ENCODE measurements at places on chromosomes 11 and 22.

DNA sequence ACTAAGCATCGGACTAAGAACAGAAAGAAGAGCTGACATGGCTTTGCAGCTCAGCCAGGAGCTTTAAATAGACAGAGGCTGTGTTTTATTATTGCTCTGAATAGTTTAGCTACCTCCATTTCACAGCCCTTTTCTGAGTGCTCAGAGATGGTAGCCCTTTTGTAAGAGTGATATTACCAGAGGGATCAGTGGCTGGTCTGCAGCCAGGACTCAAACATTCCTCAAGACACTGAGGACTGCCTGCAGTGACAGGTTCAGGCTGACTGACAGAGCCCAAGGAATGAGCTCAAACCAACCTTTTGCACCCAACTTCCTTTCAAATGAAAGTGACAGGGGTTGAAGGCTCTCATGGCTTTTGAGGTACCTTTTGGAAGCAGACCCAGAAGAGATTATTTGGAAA lies 189.0 kb downstream of the DDX10 start:
- DNase-seq: no peak

DNA sequence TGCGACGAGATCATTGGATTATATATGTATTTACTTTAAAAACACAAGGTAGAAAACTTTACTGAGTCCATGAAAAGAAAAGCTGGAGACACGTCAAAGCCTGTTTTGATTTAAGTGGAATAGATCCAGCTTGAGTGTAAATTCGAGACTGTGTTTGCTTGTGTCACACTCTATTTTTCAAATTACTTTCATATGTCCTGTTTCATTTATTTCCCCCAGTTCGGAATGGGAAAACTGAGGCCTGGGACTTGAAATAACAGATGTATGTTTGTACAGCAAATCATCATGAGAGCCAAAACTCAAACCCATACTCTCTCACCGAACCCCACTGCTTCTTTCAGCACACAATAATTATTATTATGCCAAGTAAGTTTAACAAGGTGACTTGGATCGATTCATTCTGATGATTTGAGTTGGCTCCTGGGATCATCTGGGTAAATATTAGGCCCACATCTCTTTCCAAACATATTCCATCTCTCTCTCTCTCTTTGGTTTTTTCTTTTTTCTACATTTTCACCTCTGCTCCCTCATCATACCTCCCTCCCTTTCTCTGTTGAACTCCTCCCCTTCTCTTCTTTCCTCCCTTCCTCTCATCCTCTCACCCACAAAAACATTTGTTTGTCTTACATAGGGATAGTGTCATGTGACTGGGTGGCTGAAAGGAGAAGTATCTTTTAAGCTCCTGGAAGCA lies 21.2 kb downstream of the FZD4 start:
- DNase-seq: no peak

DNA sequence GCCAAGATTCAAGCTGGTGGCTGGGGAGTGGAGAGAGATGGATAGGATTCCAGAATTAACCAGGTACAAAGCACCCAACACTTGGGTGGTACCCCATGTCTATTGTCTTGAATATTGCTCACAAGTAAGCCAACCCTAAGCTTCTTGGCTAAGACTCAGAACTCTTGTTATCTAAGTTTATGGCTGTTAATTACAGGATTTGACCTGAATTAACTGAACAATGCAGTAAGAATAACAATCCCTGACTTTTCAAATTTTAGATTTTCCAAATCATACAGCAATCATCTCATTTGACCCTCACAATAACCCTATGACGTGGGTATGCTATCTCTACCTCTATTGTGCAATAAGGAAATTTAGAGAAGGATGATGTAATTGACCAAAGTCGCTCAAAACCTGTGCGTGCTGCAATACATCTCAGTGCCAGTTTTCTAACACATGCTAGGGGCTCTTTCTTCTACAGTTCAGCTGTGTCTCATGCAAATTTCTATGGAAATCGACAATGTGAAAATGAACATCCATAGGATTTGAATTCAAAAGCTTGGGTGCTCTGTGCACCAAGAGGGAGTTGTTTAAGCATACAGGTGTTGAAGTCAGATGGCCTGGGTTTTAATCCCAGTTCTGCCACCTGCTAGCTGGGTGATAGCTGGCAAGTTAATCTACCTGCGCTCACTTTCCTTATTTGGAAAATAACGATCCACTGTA lies 40.1 kb upstream of the APLNR start:
- no peak for DNase-seq

GRCh38 chr11:129861702-129862522 lies 33.5 kb downstream of the NFRKB start:
- DNase-seq: peak; percentile 43

DNA sequence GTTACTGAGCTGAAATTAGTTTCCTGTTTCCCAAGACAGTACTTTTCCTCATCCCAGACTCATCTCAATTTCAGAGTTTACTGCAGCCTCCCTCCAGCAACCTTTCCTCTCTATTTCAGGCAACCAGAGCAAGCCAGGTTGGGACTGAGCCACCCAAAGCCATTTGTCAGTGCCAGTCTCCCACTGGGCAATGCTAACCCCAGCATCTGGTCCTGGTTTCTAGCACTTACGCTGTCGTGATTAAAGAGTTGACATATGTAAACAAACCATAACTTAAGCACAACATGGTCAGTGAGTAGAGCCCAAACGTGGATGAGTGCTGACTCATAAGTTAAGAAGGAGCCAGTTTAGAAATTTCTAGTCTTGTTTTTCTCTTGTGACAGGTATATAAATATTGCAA lies 119.6 kb upstream of the BLID start:
- DNase-seq: no peak

- DNase-seq: no peak
Observed at GRCh38 chr11:35539256-35539655, 13.8 kb upstream of the PAMR1 start.

DNA sequence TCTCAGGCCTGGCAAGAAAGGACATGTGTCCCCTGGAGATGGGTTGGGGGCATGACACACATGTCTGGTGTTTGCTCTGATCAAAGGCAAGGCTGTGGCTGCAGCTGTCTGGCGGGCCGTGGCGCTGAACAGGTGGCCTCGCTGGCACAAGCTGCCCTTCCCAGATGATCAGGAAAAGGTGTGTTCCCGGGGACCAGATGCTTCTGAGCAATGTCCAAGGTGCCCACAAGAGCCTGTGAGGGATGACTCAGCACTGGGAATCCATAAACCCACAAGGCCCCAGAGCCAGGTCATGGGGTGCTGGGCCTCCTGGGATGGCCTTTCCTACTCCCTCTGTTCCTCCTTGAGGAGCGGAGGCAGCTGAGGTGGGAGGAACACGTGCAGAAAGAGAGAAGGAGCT lies 9.7 kb upstream of the LRP5 start:
- DNase-seq: no peak

GRCh38 chr22:25780673-25781072 lies 38.7 kb downstream of the MYO18B start:
- no peak for DNase-seq

DNA sequence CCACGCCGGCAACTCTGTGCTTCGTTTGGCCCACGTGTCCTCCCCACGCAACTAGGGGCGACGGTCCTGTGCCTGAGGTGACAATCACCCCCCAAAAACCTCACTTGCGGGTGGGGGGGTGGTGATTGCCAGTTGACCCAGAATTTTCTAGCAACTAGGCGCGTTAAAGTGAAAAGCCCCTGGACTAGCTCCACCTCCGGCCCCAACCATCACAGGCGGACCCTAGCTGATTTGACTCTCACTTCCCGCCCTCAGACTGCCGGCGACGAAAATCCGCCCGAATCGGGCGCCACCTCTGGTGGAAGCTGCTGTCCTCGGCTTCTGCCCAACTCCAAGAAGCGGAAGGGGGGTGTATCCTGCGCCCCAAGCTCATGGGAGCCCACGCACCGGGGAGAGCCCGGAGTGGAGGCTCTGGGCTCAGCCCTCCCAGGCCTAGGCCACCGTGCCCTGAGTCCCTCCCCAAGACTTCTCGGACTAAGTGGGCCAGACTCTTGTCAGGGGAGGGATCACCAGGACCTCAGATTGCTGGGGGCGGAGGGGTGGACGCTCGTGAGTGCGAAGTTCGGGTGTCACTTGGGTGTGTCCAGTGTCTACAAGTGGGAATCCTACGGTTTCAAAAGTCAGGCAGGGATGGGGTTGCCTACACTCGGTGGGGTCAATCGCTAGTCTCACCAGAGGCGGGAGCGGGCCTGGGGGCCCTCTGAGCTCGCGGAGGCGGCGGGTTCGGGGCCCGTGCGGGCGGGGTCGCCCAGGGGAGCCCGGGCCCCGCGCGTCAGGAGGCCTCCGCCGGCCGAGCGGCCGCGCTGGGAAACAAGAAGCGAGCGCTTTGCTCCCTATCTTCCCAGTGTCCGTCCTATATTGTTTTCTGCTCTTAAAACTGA lies 12.3 kb downstream of the PAX6 start:
- DNase-seq: no peak

Measured in stromal cell of bone marrow (primary cell).